Fibroblast of the aortic adventitia (primary cell): ENCODE measurements at places on chromosomes 5 and 9.

GRCh38 chr5:2125901-2126265 lies 243.2 kb upstream of the IRX4 start:
- DNase-seq = no peak

DNA sequence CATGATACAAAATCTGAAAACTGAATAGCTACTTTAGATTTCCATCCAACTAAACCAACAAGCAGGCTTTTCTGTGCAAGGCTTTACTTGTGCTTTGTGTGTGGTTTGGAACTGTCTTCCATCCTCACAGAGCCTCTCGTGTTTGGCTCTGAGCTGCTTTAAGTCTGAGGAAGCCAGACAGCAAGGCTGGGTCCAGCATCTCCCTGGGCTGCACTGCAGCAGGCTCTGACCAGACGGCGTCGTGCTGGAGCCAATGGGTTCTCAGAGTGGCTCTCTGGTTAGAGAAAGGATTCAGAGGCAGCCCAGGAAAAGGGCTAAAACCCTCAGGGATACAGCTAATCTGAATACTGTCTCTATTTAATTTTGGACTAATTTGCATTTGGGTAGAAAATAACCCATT lies 207.9 kb upstream of the EFNA5 start:
- peak; percentile 35 for DNase-seq

DNA sequence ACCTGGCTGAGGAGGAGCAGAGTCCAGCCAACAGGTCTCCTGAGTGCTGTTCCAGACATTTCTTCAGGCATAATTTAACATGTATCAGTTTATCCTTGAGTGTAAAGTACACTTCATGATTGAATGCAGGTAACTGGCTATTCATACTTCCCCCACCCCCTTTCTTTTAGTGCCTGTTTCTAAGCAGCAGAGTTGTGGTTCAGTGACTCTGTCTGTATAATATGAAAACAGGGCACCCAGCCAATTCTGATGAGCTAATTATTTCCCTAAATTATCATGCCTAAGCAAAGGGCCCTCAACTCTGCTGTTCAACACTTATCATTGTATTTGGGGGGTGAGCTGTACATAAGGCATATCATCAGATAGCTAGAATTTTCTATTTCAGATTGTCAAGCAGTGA lies 51.9 kb upstream of the ZSWIM6 start:
- peak; percentile 77 for DNase-seq

DNA sequence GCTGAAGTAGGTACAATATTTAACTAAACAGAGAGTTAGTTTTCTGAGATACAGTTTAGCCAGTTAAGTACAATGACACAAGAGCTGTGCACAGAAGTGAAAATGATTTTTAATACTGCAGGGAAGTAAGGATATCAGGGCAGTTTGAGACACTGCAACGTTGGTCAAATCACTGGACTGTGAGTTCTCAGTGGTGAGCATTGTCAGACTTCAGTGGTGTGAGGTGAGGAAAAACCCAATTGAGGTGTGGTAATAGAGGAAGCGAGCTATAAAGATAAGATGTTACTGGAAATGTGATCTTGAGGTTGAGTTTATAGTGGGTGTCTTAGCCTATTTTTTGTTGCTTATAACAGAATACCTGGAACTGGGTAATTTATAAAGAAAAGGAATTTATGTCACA lies 12.8 kb upstream of the FBXL7 start:
- DNase-seq = no peak

- no peak for DNase-seq
Observed at GRCh38 chr9:100229136-100229535, 123.6 kb downstream of the TEX10 start.

DNA sequence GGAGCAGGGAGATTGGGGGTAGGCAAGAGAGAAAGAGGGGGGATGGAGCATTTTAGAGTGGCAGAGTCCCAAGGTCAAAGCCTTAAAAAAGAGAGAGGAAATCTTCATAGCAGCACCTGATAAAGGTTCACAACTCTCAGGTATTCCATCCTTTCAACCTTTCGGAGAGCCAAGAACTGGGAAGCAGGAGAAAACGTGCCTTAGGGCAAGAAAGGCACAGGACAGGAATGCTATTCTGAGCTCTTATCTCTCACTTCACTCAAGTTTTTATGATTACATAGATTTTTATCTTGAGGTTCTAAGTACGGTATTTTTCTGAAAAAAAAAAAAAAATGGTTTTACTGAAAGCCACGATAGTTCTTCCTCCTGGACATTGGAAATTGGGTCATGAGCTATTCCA lies 34.5 kb upstream of the SMAD5 start:
- no peak for DNase-seq

- DNase-seq = no peak
Observed at GRCh38 chr5:179238628-179238970, 106.7 kb downstream of the ADAMTS2 start.

DNA sequence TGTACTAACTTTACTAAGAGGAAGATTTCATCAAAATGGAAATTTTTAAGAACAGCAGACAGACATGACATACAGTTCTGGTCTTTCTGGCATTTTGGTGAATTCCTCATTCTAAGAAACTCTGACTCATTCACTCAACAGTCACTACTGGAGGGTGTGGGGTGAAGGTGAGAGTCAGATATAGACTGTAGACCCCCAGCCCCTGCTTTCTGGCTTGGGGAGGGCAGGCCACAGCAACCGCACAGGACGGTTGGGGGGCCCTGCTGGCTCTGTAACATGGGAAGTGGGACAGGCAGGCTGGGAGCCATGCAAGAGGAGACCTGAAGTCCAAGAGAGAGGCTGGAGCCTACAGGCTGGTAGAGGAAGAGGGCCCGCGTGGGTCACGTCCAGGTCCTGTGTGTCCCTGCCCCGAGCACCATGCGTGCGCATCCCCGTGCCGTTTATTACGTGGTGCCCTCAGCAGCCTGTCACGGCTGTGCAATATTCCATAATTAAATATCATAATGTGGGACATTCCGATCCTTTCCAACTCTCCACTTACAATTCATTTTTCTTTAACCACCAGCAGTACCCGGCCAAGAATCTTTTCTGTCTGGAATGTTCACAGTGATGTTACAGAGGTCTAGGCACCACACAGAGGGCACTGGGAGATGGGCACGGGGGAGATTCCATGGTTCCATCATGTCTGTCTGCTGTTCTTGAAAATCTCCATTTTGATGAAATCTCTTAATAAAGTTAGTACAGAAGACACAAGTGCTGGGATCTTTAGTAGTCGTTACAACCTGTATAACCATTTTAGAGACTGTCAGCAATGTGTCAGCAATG lies 75.5 kb downstream of the SEMA4D start:
- no peak for DNase-seq

GRCh38 chr5:130402906-130403305 lies 498.6 kb downstream of the CHSY3 start:
- DNase-seq = no peak

DNA sequence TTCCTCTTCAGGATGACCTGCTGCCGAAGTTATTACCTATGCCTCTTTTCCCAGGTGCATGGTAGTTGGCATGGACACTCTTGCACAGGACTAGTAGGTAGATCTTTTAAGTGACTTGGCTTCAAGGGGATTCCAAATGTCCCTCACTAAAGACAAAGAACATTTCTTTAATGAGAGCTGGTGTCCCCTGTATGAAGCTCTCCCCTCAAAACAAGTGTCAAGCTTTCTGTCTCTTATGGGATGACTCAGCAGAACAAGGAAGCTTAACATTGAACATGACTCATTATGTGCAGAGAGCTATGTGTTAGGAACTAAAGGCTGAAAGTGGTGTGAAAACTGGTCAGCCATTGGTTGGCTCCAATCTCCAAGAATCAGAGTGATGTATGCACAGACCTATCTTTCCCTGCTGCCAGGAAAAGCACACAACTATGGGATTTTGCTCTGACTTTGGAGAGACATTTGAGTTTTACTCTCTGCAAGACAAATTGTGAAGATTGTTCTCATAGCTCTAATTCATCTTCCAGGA lies 120.5 kb downstream of the PRDM6 start:
- DNase-seq = peak; percentile 93

DNA sequence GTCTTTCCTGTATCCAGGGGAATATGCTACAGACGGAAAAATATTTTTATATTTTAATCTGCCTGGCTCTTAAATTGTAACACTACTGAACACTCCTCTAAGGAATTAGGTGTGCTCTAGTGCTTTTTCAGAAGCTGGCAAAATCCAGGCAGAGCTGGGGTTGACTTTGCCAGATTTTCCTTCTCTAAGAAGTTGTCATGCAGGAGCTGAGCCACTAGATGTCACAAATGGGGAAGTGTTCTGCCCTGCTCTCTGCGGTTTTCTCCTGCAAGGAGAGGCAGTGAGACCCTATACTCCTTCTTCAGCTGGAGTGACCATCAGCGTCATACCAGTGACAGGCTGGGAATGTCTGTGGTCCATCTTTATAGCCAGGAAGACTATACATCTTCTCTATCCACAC lies 112.5 kb downstream of the HAPLN1 start:
- DNase-seq = peak; percentile 46

DNA sequence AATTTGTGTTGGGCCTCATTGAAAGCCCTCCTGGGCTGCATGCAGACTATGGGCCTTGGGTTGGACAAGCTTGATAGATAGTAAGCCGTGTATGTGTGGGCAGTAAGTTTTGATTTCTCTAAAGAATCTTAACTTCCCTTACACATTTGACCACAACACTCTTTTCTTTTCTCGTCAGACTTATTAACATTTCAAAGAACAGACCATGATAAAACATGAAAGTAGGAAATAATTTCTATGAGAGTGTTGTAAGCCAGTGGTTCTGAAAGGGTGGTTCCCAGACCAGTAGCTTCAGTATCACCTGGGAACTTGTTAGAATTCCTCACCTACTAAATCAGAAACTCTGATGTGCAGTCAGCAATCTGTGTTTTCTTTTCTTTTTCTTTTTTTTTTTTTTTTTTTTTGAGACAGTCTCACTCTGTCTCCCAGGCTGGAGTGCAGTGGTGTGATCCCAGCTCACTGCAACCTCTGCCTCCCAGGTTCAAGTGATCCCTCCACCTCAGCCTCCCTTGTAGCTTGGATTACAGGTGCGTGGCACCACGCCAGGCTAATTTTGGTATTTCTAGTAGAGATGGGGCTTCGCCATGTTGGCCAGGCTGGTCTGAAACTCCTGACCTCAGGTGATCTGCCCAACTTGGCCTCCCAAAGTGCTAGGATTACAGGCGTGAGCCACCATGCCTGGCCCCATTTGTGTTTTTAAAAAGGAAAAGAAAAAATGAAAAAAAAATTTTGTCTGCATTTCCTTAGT lies 20.0 kb upstream of the GCNT1 start:
- no peak for DNase-seq

DNA sequence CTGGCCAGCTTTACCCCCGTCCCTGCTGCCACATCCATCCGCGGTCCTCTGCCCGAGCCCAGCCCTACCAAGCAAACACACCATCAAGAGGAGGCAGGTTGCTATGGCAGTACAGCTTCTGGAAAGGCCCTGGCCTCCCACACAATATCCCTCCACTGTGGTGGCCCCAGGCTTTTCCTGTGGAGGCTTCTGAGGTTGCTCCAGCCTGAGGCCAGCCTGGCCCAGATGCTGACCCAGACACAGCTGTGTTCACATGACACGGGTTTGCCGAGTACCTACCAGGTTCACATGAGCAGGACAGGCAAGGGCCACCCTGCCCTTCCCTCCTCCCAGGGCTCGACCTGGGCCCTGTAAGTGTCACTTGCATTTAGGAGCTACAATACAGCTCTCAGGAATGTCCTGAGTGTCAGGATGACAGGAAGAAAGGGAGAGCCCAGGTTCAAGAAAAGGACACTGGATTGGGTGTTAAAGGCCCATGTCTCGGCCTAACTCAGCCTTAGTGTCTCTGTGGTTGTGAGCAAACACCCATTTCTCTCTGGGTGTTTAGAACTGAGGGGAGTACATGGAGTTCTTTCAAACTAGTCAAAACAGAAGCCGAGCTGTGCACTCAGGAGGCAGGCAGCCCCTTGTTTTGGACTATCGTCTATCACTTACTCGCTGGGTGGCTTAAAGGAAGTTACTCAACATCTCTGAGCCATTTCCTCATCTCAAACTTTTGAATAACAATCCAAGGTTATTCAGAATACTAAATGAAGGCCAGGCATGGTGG lies 40.2 kb downstream of the NAIF1 start:
- peak; percentile 20 for DNase-seq

DNA sequence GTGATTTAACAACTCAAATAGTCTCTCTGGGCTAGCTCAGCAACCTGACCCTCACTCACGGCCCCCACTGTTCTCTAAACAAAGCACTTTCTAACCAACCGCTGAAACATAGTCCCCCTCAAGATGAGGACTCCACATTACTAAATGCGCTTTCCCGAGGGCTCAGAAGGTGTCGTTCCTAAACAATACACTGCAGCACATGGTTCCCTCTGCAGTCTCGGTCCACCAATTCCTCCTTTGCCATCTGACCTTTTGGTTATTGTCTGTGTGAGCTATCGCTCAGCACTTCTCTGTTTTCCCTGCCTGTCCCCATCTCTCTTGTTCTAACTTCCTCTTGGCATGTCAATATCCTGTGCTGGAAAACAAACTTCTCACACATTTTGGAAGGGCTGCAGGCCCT lies 7.2 kb downstream of the EPB41L4A start:
- DNase-seq = no peak

GRCh38 chr9:70003901-70004714 lies 39.5 kb upstream of the MAMDC2 start:
- DNase-seq = peak; percentile 56

GRCh38 chr9:72888943-72889342 lies 63.9 kb downstream of the ALDH1A1 start:
- DNase-seq = no peak

- DNase-seq = no peak
Observed at GRCh38 chr9:134885679-134886412, 5.2 kb downstream of the FCN2 start.

GRCh38 chr9:120555839-120556238 lies 24.1 kb downstream of the CDK5RAP2 start:
- no peak for DNase-seq

DNA sequence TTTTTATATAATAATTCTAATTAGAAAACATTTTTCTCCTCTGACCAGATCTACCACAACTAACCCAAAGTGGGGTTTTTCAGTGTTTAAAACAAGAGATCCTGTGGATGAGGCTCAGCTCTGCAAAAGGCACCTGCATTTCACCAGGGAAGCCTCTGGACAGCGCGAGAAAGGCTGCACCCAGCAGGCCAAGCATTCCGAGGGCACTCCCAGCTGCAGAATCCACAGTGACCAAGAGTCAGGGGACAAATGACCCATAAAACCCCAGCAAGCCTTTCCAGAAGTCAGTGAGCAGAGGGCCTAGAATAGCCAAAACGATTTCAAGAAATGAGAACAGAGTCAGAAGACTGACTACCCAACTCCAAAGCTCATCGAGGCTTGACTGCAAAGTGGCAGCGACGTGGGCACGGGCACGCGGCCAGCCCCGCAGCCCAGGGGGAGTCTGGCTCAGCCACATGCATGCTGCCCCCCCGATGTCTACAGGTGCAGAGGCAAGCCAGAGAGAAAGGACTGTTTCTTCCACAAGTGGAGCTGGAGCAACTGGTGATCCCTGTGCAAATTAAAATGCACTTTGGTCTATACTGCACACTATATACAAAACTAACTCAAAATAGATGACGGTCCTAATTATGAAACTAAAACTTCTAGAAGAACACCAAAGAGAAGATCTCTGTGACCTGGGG lies 26.2 kb downstream of the TPPP start:
- DNase-seq = no peak

DNA sequence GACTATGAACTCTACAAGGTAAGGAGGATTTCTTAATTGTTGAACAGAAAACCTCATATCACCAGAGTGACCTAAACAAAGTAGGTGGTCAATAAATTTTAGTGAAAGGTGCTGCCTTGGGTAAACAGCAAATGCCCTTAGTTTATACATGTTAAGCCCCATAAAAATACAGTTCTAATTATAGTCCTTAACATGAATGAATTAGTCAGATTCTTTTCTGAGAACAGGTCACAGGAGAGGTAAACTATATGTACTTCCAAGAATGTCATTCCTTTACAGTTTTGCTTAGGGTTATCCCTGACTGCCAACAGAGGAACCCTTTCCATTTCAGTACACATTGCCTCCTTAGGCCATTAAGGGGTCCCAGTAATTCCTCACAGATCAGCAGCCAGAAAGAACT lies 64.9 kb downstream of the PLPP1 start:
- no peak for DNase-seq
